Non-pigmented ciliary epithelial cell (primary cell): ENCODE measurements at places on chromosomes 7 and 10.

GRCh38 chr7:92221766-92222165 is 23.9 kb downstream of the KRIT1 start:
- DNase-seq = no peak

DNA sequence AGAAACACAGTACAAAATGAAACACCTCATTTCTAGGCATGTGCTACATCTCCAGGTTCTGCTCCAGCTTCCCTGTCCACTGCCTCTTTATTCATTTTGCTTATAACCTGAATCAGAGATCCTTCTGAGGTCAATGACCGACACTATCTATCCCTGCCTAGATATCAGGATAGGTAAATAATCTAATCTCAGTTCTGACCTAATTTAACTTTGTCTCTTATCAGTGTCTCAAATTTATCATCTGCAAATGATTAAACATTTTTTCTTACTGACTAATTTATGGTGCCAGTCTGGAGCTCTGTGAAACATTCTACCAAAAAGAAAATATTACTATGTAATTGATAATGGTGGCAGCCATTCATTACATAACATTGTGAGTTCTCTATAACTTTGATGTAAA is 61.1 kb downstream of the SGCE start:
- DNase-seq = no peak

- no peak for DNase-seq
These were observed 53.8 kb downstream of the TMEM26 start for GRCh38 chr10:61399406-61399805.

GRCh38 chr7:114832906-114833595 is 88.8 kb upstream of the MDFIC start:
- DNase-seq = no peak

- DNase-seq = no peak
These were observed 91.3 kb downstream of the IMMP2L start for GRCh38 chr7:111470998-111471397.

- no peak for DNase-seq
These were observed 69.1 kb downstream of the MBL2 start for GRCh38 chr10:52703451-52703850.

- no peak for DNase-seq
These were observed 758 bp downstream of the TMEM168 start for GRCh38 chr7:112789453-112789816.

- no peak for DNase-seq
These were observed 2.0 kb downstream of the PAOX start for GRCh38 chr10:133381036-133381435.

DNA sequence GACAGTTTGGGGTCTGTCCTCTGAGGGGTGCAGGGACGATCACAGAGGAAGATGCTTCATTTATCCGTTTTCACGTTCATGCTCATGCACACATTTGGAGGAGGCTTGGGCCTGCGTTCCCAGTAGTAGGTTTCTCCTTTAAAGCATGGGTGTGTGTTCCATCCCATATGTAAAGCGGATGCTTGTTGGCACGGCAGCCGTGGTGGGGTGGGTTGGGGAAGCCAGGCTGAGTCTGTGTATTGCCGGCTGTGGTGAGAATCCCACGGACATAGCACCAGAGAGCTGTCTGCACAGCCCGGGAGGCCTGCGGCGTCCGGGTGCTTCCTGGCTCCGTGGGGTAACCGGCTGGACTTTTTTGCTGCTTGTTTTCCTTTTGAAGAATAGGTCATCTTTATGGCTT is 440 bp downstream of the JAKMIP3 start:
- DNase-seq = no peak

- no peak for DNase-seq
These were observed 2.3 kb downstream of the ZNF282 start for GRCh38 chr7:149197675-149198074.

DNA sequence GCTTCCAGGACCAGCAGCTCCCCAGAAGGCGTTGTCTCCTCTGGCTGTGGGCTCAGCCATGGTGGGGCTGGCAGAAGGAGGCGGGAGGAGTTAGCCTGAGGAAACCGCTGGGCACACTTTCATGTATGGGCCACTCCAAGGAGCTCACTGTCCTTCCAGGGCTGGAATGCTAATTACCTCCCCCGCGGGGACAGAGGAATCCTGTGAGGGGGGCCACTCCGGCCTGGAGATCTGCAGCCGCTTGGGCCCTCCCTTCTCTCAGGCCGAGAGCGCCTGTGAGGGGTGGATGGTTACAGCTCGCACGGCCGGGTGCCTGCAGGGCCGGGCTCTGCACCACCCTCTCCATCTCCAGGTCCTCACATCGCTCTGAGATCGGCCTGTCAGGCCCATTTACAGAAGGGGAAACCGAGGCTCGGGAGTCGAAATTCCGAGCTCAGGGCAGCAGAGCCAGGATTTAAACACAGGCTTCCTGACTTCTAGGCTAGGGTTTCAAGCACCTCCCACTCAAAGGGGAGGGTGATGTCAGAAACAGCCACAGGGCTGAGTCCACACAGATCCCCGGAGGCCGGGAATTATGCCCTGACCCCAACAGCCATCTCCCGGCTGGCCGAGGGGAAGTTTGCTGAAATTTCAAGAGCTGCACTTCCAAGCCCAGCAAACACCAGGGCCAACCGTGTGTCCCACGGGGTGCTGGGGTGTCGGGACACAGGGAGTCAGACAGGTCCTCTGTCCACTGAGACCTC is 59.1 kb downstream of the PDGFA start:
- DNase-seq = no peak

DNA sequence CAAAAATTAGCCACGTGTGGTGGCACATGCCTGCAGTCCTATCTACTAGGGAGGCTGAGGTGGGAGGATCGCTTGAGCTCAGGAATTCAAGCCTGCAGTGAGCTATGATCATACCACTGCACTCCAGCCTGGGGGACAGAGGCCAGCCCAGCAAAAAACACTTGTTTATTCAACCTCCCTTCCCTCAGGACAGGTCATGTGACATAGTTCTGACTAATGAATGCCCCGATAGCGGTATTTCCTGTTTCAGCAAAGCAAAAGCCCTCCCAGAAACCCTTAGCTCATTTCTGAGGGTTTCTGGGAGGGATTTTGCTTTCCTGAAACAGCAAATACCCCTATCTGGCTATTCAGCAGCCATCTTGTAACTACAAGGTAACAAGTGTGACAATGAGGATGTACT is 157.1 kb downstream of the GATA3 start:
- no peak for DNase-seq

DNA sequence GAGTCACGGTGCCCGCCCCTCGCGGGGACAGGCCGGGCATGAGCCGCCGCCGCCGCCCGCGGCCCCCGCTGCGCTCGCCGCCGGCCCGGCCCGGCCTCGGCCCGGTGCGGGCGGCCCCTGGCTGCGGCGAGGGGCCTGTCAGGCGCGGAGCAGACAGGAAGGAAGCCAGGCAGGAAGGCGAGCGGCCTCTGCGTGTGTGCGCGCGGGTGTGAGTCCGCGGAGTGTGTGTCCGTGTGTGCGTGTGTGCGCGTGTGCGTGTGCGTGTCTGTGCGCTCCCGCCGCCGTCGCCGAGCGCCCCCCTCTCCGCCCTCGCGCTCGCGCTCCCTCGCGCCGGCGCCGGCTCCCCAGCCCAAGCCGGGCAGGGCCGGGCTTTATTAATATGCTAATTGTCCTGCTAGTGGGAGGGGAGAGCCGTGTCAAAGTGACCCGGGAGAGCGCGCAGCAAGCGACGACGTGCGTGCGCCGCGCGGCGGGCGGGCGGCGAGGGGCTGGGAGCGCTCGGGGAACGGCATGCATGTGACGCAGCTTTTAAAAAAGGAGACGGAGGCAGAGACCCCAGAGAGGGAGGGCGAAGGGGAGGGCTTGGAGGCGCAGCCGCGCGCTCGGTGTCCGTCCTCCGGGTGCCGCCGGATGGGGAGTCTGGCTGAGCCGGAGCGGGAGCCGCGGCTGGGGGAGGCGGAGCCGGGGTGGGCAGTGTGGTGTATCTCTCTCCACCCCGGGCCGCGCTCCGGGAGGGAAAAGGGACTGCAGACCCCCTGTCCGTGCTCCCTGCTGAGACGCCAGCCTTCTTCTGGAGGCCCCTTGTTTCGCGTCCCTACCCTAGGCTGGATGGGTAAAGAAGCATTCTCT is at the start of gene LDB1:
Gene LDB1 (minus strand): TSS at position 227 of the 849 bp plus-strand sequence. CDS start 258 bp downstream, outside the sequence.
- DNase-seq = no peak

GRCh38 chr10:48554656-48555055 is 50.2 kb downstream of the ARHGAP22 start:
- DNase-seq = no peak

DNA sequence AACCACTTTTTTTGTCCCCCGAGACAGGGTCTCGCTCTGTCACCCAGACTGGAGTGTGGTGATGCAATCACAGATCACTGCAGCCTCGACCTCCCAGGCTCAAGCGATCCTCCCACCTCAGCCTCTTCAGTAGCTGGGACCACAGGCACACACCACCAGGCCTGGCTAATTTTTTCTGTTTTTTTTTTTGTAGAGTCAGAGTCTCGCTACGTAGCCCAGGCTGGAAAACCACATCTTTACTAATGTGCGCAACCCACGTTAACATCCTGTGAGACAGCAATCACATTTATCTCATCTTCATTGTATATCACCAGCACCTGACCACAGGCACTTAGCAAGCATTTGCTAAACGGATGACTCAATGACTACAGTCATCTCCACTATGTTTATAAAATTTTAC is 77.8 kb upstream of the ATP6V0A4 start:
- DNase-seq = peak; percentile 86

- DNase-seq = no peak
These were observed 4.4 kb downstream of the DDIT4 start for GRCh38 chr10:72277996-72278667.

- no peak for DNase-seq
These were observed 182.7 kb downstream of the ELFN1 start for GRCh38 chr7:1852517-1853430.

- no peak for DNase-seq
These were observed 166.8 kb upstream of the ASAH2 start for GRCh38 chr10:50417886-50418830.

- DNase-seq = no peak
These were observed 552 bp upstream of the RAB18 start for GRCh38 chr10:27503498-27504006.

GRCh38 chr7:90595801-90596670 is at the start of gene CDK14:
CDK14 (plus strand) TSS chr7:90596321; CDS start chr7:90596628, 307 bp downstream.
- no peak for DNase-seq

DNA sequence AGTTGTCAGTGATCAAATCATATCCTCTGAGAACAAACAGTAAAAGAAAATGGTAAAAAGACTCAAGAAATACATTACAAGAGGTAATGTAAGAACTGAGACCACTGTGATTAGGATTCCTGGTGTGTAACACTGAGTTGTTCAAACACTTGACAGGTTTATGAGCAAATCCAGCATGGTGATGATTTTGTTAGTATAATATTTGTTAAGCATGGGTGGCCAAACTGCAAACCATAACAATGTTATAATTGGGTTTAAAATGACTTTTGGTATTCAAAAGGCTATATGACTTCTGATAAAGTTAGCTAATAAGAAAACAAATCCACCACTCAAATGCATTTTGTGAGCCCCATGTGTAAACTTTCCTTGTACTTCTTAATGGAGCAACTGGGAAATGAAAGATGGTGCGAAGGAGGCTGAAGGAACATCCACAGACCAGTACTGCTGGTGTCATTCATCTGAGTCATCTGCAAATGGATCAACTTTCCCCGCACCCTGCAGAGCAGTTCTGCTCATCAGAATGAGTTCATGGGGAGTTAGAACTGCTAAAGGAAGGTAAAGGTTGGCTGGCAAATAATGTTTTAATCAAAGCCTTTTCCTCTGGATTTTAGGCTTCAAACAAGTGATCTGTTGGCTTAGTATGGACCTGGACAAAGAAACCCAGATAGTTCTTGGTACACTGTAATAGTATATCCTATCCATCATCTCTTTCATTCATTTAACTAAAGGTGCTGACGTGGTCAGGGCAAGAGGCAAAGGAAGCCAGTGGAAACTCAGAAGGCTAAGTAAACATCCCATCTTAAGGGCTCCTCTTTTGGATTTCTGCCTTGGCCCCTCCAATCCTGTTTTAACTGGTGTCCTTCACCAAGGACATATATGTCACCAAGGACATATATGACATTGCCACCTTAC is 45.0 kb downstream of the AFAP1L2 start:
- no peak for DNase-seq

GRCh38 chr7:1062296-1063294 is 18.2 kb downstream of the GPR146 start:
- no peak for DNase-seq

DNA sequence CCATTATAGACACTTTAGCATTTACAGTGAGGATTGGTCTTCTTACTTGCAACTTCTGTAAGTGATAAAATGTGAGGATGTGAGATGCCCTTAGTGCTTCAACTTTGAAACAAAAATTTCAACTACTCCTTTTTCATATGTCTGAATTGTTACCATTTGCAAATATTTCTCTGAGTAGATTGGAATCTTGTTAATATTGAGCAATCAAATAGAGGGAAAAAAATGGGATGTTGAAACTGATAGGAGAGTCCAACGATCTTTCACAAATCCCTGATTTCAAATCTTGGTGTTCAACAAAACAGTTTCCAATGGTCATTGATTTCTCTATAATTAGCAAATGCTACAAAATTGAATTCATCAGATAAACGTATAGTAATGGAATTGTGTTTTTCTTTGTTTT is 5.5 kb upstream of the SNX10 start:
- DNase-seq = no peak

DNA sequence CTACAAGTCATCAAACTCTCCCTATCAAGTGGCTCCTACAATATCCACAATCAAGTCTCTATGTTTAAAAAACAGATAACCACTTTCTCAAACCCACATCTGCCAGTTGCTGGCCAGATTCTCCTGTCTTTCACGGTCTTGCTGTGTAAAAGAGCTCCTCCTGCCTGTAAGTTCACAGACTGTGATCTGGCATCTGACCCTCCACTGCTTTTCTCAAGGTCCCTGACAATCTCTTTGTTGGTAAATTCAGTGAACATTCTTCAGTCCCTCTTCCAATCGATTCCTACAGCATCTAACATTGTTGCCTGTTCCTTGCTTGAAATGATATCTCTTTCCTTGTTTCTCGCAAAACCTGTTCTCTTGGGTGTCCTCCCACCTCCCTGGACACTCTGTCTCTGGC is 18.5 kb upstream of the LMOD2 start:
- DNase-seq = no peak

GRCh38 chr10:123847686-123848432 is 43.7 kb downstream of the CPXM2 start:
- no peak for DNase-seq

- DNase-seq = no peak
These were observed 35.7 kb downstream of the P4HA1 start for GRCh38 chr10:73060738-73061635.

DNA sequence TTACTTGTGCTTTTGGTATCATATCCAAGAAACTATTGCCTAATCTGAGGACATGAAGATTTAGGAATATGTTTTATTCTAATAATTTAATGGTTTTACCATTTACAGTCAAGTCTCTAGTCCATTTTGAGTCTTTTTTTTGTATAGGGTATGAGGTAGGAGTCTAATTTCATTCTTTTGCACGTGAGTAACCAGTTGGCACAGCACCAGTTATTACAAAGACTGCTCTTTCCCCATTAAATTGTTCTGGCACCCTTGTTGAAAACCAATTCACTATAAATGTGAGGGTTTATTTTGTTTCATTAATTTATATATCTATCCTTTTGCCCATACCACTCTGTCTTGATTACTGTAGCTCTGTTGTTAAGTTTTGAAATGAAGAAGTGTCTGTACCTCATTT is 381.6 kb downstream of the SUGCT start:
- DNase-seq = no peak
